ENCODE measurements at places on chromosomes 2 and 18.

- DNase-seq, result no peak
Observed at GRCh38 chr18:55141318-55141717, 182.1 kb upstream of the CCDC68 start.

- no peak for DNase-seq
Observed at GRCh38 chr18:2979871-2980790, 32.8 kb downstream of the LPIN2 start.

DNA sequence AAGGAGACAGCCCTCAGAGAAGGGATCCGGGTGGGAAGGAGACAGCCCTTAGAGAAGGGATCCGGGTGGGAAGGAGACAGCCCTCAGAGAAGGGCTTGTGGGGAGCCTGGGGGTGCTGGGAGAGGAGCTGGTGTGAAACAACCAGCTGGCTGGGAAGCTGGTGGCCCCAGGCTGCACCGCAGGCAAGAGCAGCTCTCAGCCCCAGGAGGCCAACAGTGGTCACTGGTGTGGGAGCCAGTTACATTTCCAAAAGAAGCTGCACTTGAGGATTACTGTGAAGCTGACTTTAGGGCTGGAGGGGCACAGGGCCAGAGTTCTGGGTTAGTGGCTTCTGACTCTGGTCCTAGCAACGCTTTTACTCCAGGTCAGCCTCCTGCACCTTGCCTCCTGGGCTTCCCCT lies 3.3 kb downstream of the HES6 start:
- no peak for DNase-seq

DNA sequence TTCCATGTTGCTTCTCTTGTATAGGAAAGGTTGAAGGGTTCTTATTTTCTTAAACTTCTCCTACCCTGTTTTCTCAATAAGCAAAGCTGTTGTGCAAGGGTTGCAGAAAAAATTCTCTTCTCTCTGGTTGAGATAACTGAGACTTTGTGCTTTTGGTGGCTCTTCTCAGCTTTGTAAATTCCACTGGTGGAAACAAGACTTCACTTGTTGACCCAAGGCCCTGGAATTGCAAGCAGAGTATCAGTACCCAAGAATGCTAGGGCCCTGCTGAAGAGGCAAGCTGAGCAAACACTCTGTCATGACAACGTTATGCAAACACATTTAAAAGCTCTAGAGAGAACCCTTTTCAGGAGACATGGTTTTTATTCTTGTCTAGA lies 294.7 kb upstream of the EPAS1 start:
- DNase-seq, result no peak

DNA sequence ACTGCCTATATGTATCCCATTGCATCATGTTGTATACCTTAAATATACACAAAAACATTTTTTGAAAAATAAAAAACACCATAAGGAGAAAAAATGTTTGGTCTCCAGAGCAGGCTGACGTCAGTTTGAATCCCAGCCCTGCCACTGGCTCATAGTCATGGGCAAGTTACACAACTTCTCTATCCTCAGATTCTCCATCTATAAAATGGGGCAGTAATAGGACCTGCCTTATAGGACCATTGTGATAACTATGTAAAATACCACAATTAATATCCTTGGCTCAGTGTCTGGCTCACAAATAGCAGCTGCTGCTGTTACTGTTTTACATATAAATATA lies 135.6 kb downstream of the SMAD7 start:
- no peak for DNase-seq

- DNase-seq, result no peak
Observed at GRCh38 chr2:17426743-17427142, 91.5 kb downstream of the RAD51AP2 start.

- DNase-seq, result no peak
Observed at GRCh38 chr18:2222270-2223185, 348.8 kb downstream of the METTL4 start.
